CD8-positive, alpha-beta memory T cell (primary cell): ENCODE measurements at places on chromosomes 2 and 18.

DNA sequence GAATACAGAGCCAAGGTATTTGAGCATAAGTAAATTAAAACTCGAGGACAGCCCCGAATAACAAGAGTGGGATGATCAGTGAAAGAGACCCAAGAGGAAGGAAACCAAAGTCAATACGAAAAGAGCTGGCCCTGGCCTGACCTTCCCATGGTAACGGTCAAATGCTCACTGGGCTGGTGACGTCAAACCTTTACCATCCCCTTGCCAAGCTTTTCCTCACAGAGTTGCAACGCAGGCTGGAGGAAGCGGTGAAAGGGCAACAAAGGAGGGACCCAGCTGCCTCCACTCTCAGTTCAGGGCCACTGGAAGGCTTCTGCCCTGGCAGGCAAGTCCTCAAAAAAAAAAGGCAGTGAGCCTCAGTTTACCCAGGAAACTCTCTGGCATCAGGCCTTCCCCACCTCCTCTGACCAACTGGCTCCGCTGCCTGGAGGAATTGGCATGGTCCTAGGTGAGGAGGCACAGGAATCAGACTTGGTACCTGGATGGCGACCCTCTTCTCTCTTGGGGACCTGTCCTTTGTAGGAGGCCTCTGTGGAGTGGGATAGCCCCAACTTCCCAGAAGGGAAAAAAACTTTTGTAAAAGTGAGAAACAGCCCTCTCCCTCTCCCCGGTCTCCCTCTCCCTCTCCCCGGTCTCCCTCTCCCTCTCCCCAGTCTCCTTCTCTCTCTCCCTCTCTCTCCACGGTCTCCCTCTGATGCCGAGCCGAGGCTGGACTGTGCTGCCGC is 212.4 kb downstream of the ANAPC1 start:
- no peak for DNase-seq

- DNase-seq, result no peak
Observed at GRCh38 chr18:63158676-63159291, 160.8 kb downstream of the BCL2 start.

DNA sequence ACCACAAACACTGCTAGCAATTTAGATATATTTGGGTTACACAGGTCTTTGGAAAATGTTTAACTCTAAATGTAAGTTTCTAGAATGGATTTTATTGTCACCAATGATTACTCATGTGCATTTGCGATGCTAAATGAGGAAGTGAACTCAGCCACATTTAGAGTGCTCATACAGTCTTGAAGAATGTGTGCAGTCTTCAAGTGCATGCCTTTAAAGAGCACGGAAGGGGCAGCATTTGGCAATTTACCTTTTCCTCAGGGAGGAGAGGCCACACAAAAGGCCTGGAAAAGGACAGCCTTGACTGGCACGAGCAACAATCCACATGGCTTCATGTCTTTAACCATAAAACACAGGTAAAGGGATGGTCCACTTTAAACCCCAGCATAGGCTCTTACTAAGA is 78.5 kb upstream of the STK17B start:
- DNase-seq, result no peak

GRCh38 chr18:48659188-48660009 is 120.6 kb downstream of the CTIF start:
- no peak for DNase-seq

DNA sequence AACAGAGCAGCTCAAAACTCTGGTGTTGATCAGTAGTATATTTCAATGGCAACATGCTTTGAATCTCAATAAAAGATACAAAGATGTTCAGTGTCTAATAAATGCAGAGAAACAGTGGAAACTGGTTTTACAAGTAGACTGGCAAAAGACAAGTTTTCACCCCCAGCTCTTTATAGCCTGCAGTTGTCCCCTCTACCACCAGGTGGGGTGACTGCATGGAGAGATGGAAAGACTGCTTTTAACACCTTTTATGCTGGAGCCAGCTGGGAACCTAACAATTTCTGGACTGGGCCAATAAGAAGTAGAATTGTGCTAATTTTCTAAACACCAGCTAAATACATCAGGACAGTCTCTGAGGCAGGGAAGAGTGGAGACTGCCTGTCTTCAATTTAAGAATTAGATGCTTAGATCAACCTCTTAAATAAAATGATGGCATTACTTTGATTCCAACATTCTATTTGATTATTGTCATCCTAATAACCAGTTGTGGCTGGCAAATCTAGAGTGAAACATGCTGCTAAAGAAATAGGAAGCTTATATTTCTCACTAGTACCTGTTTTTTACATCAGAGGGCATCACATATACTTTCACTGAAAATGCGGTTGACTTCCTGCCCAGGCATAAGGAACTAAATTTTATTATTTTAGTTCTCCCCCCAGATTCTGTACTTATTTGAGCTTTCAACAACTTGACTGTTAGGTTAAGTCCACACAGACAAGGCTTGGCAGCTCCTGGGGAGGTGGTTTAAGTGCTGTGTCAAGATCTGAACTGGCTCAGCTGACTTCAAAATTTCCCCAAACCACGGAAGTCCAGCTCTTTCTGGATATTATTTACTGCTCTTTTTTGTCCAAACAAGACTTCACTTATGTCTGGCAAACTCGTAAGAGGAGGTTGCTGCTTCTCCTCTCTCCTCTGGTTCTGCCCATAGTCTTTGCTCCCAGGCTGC is 140.5 kb downstream of the TPGS2 start:
- peak; percentile 21 for DNase-seq

DNA sequence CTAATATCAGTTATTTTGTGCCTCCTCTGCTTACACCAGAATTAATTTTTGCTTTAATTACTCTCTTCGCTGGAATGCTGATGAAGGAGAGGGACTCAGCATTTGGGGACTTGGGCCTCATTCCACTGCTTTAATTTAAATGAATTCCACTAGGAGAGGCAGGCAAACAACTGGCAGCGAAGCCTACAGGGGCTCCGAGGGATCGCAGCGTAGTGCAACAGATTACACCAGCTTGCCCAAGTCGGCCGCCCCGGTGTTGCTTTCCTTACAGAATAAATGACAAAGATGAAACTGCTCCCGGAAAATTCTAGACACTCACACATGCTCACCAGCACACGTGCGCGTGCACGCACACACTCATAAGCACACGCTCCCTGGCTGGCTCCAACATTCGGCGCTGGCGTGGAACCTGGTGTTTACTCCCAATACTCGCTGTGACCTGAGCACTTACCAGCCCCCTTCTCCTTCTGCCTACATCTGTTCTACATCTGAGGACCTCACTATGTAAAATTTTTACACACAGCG is 175.4 kb downstream of the ZNF521 start:
- DNase-seq, result no peak

GRCh38 chr18:3067722-3068121 is 54.8 kb upstream of the LPIN2 start:
- no peak for DNase-seq

GRCh38 chr18:27461957-27462356 is 276.8 kb upstream of the CHST9 start:
- no peak for DNase-seq

DNA sequence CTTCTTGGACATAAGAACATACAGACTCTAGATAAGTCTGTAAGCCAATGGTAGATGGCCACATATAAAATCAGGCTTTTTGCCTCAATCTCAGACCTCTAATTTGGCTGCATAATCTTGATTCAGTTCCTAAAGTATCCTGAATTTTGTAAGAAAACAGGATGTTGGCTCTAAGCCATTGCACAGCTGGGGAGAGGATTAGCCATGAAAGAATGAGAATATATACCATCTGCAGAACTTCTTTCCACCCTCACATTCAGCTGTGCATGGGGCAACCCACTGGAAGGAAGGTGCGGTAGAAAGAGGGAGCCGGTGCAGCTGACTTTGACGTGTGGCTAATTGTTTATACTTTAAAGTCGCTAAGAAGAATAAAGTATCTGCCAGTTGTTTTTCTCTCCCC is 1061.6 kb upstream of the FAM98A start:
- no peak for DNase-seq

DNA sequence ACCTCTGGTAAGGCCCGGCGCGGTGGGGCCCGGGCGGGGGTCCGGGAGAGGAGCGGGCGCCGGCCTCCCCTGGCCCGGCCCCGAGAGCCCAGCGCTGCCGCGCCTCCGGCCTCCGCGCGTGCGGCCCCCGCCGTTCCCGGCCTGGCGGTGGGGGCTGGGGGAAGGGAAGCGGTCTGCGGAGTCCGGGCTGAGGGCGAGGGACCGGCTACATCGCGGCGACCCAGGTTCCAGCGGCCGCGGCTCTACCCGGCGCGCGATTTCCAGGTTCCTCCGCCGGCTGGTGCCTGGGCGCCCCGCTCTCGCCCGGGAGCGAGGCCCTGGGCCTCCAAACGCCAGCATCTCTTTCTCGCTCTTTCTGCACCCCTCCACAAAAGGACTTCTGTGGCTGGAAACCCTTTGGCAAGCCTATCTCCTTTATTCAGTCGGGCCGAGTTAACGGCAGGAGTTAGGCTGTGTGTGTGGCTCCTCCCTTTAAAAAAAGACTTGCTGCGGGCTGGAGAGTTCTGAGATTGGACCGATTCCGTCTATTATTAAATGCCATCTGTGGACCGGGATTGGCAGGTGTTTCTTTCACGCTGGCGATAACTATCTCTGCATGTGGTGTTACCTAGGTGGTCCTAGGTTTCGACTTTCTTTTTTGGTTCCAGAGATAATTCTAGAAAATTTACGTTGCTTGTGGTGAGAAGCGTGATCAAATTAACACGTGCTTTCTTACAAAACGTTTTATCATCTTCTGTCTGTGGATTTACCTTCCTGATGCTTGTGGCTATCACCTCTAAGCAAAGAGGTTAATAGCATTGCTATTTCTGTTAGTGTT is 592 bp downstream of the ME2 start:
- peak; percentile 63 for DNase-seq

DNA sequence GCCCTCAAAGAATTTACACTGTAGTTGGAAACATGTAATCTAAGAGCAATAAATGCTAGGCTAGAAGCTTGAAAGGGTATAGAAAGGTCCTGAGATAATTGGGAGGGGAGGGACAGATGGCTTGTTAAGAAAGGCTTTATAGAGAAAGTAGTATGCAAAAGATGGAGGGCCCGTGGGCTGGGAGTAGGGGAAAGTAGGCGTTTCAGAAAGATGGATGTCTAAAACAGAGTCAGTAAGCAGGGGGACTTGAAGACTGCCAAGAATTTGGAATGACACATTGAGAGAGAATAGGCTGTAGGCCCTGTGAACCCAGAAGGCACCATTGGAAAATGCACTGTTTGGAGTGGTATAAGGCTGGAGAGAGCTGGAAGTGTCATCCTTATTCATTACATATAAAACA is 822 bp downstream of the PSMG2 start:
- no peak for DNase-seq

DNA sequence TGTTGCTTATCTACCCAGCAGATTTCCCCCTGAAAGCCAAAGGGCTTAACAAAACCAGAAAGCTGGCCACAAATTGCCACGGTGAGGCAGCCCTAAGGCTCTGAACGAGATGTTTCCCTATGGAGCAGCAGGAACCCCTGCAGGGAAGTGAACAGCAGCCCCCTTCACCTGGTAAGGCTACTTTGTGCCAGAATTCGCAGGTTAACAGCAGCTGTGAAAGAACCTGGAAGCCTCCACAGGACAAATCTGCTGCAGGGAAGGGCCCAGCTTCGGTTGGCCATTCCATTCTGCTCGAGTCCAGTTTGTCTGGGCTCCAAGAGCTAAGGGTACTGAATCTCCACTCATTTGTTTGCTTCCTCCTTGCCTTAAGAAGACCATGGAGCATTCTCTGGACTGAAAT is 175.3 kb downstream of the PDE11A start:
- no peak for DNase-seq

GRCh38 chr2:10407841-10408648 is 40.1 kb downstream of the ODC1 start:
- peak; percentile 37 for DNase-seq

DNA sequence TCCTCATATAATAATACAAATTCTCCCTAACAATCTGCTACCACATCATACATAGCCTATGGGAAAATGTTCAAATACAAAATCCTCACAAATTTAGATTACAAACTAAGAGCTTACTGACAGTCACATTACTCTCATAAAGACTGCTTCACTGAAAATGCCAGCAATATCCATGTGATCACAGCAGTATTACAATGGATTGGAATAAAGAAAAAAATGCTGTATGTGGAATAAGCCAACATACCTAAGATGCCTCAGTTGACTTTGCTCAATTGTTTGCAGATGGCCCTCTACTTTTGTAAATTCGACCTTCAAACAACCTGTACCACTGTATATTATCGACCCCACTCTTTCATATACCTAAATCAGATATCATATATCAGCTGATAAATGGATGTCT is 88.7 kb downstream of the DYM start:
- no peak for DNase-seq

- no peak for DNase-seq
Observed at GRCh38 chr2:191188550-191189093, 37.8 kb upstream of the STAT4 start.

- DNase-seq, result no peak
Observed at GRCh38 chr18:36181898-36182506, 5.3 kb upstream of the MOCOS start.

- no peak for DNase-seq
Observed at GRCh38 chr2:39875182-39875913, 96.3 kb upstream of the THUMPD2 start.

- no peak for DNase-seq
Observed at GRCh38 chr2:237435844-237436587, 22.1 kb upstream of the COL6A3 start.

DNA sequence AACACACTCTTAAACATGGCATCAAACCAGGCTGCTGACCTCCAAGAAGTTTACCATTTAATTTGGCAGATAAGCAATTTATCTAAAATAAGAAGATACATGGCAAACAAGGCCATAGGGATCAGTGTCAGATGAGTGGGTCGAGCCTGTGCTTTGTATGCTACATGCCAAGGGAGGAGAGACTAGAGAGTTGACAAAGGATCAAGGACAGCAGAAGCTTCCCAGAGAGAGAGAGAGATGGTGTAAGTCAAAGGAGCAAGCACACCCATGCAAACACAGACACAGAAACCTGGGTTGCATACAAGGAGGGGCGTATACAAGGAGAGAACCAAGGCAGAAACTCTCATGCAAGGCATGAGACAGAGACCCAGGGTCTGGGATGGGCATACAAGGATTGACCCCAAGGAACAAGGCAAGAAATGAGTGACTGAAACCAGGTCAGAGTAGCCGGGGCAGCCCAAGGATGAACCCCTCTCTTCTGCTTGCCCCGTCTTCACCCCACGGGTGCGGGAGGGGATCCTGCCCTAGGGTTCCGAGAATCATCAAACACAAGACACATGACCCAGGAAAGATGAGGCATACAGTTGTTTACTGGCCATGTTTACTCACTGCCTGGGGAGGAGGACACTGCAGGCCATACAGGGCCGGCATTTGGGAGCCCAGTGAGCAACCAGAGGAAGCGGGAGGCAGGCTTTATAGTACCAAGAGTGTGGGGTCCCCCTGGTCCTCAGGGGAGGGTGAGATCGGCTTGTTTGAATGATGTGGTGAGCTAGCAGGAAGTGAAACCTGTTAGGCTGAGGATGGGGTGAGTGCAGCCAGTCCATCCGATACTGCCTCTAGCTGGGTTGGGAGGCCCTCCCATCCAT is 529.2 kb upstream of the ID2 start:
- DNase-seq, result no peak

- no peak for DNase-seq
Observed at GRCh38 chr2:57443973-57444521, 602.6 kb upstream of the VRK2 start.
